Urinary bladder (tissue), 4 donors: ENCODE measurements at places on chromosomes 2 and 18.

GRCh38 chr2:4965556-4966320, 726.4 kb upstream of the SOX11 start:
- DNase-seq: no peak

DNA sequence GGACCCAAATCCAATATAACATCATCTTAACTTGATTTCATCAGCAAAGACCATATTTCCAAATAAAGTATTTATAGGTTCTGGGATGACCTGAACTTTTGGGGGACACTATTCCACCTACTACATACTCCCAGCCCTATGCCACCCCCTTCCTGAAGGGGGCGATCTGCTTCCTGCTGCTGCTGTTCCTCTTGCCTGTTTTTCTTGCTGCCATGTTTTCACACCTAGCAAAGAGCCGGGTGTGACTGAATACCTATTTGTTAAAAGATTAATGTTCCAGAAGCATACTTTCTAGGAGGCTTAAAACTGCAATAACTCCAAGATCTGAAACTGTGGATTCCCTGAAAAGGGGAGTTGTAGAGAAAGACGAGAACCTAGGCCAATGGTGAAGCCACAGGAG, 89.7 kb downstream of the ICOS start:
- no peak for DNase-seq

GRCh38 chr2:167104691-167105090, 216.4 kb downstream of the XIRP2 start:
- no peak for DNase-seq

DNA sequence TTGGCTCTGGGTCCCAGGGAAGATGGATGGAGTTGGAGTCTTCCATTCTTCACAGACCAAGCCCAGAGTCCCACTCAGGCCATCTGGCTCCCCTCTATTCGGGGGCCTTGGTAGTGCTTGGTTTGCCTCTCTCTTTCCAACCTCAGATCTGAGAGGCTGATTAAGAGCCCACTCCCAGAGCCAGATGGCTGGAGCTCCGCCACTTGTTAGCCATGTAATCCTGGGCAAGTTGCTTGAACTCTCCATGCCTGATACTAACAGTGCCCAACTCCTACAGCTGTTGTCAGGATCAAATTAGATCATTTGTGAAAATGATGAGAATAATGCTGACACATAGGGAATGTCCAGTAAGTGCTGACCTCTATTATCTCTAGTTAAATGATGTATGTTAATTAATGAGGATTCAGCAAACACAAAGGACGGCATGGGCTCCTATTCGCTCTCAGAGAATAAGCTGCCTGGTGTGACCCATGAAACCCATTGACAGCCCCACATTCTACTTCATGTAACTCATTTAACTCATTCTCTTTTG, 46.6 kb upstream of the SLC14A1 start:
- DNase-seq: no peak

DNA sequence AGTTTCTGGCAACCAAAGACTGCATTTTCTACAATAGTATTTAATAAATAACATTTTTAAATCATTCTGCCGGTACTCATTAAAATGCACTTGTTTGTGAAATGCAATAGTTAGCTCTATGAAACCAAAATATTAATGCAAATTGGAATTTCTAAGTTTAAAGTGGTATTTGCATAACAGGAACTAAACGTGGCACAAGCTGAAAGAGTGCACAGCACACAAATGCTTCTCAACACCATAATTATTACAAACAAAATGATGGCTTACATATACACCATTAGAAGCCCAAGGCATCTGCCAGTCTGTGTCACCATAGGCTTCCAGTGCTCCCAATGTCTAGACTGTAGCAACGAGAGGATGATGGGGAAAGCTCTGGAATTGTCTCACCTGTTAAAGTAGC, 280.5 kb downstream of the TCF4 start:
- no peak for DNase-seq

GRCh38 chr2:24228470-24228869, 53.6 kb downstream of the FAM228A start:
- DNase-seq: no peak

DNA sequence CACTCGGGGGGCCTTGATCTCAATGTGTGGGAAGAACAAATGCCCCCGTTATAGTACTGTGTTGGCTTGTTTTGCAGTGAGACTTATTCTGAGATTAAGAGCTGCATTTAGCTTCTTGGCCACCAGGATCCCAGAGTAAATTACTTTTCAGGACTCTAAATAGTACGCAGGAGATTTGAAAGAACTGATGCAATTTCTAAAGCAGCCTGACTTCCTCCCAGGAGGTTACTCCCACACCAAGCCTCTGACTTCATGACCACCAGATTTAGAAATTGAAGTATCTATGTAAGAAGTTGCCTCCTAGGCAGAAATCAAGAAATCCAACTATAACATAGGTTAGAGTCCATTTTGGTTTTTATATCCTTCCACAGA, 67.0 kb downstream of the FEZ2 start:
- no peak for DNase-seq

DNA sequence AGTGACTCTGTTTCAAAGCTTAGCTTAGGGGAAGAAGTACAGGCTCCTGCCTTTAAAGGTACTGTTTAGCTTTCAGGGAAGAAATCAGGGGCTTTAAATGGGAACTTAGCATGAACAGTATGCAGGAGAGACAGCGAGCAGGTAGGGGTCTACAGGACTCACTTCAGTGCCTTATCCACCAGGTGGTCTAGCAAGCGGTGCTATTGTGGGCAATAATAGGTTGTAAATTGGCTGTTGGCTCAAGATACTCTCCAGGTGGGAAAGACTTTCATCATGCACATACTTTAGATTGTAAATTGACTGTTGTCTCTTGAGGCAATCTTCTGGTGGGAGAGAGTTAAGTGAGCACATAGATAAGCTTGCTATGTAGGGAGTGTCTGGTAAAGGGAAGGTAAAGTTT, 358.6 kb upstream of the DLGAP1 start:
- no peak for DNase-seq

GRCh38 chr2:68127358-68128242, 30.1 kb upstream of the PNO1 start:
- no peak for DNase-seq

- DNase-seq: no peak
Observed at GRCh38 chr2:240238201-240238600, 97.7 kb upstream of the OTOS start.

GRCh38 chr2:109253217-109253616, 124.2 kb downstream of the SH3RF3 start:
- no peak for DNase-seq

DNA sequence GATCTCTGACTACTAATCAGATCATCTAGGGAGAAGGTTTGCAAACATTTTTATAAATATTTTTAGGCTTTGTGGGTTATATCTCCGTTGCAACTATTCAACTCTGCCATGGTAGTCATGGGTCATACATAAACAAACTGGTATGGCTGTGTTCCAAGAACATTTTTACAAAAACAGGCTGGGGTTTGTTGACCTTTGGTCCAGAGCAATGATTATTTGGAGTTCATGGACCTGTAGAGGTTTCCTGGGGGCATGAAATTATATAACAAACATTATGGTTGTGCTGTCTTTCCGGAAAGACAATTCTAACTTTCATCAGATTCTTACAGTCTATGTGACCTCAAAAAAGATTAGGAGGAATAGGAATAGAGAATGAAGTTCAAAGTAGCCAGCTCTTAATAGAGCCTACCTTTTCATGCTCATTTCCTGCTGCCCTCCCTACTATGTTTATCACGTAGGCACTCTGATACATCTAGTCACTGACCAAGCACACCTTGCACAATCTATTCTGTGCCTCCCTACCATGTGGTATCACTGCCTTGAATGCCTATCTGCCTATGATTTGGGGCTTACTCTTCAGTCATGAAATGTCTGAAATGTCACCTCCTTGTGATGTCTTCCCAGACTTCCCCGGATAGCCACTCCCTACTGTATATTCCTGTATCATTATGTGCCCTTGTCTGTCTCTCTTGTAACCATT, 102.4 kb upstream of the SCN1A start:
- DNase-seq: no peak

DNA sequence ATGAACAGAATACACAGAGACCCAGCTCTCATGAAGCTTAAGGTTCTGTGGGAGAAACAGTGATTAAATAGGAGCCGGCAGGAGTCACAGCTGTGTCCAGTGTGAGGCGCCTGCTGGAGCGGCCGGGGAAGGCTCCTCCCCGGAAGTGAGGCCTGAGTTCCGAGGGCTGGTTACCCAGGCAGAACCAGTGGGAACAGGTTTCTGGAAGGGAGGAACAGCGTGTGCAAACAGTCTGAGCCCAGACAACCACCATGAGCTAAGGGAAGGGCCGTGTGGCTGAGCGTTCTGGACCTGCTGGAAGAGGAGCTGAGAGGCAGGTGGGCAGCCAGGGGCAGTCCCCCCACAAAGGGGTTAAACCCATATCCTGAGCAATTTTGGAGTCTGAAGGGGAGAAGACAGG, 26.0 kb upstream of the NPAS2 start:
- DNase-seq: no peak

- no peak for DNase-seq
Observed at GRCh38 chr2:215530191-215530968, 94.5 kb upstream of the FN1 start.

DNA sequence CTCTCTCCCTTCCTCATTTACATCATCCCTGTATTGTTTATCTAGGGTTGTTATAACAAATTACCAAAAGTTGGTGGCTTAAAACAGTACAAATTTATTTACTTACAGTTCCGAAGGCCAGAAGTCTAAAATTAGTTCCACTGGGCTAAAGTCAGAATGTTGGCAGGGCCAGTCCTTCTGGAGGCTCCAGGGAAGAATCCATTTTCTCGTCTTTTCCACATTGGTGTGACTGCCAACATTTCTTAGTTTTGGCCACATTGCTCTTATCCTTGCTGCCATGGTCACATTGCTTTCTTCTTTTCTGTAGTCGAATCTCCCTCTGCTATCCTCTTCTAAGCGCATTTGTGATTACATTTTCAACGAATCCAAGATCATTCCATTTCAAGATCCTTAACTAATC, 34.7 kb downstream of the ICOS start:
- DNase-seq: no peak

DNA sequence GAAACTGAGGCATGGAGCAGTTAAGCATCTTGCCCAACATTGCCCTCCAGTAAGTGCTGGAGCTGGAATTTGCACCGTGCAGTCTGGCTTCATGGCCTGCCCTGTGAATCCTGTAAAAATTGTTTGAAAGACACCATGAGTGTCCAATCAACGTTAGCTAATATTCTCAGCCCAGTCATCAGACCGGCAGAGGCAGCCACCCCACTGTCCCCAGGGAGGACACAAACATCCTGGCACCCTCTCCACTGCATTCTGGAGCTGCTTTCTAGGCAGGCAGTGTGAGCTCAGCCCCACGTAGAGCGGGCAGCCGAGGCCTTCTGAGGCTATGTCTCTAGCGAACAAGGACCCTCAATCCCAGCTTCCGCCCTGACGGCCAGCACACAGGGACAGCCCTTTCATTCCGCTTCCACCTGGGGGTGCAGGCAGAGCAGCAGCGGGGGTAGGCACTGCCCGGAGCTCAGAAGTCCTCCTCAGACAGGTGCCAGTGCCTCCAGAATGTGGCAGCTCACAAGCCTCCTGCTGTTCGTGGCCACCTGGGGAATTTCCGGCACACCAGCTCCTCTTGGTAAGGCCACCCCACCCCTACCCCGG, 1.3 kb downstream of the PROC start:
- no peak for DNase-seq
